ENCODE measurements at places on chromosomes 7 and 10.

DNA sequence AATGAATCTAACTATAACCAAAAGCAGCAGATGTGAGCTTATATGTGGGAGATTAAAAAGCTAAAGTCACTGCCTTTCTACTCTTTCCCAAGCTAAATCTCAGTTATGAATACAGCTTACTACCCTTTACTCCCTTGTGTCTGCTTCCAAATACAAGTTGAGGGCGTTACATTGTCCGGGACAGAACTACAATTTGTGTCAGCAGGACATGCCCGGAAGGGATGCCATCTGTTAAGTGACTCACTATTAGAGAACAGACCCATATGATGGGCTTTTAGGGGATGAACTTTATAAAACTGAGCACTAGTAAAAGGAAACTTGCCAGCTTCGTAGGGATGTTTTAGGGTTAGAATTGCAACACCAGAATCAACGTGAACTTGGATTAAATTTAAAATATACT lies 299.7 kb upstream of the CSTF2T start:
- DNase-seq, result no peak

DNA sequence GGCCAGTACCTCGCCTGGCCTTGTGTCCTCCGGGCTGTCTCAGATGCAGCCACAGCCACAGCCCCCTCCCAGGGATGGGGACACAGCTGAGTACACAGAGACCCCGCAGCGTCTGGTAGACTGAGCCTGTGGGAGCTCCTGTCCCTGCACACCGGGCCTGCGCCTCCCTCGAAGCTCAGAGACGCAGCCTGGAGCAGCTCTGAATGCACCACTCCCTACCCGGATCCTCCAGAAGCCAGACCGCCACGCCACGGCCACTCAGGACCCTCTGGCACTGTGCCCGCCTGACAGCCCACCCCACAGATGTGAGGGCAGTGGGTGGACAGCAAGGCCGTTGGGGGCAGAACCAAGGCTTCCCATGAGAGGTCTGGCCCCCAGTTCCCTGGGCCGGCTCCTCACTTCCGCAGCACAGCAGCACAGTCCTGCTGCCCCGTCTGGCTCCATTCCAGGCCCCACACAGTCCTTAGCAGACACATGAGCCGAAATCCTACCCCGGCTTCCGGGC lies 40.8 kb downstream of the PAPOLB start:
- no peak for DNase-seq

DNA sequence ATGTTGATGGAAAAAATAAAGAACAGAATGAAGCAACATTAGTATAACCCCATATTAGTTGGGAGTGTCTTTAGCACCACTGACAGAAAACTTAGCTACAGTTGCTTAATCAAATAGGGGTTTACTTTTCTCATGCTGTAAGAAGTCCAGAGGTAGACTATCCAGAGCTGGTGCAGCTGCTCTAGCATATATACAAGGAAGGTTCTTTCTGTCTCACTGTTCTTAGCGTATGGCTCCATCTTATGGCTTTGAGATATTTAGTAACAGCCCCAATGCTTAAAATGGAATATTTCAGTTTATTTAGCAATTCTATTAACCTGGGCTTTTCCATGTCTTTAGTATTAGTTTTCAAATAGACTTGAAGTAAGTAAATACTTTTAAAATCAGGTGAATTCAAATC lies 15.2 kb upstream of the WNT2 start:
- DNase-seq, result no peak

- DNase-seq, result no peak
Observed at GRCh38 chr7:106102387-106102966, 9.6 kb downstream of the SYPL1 start.

DNA sequence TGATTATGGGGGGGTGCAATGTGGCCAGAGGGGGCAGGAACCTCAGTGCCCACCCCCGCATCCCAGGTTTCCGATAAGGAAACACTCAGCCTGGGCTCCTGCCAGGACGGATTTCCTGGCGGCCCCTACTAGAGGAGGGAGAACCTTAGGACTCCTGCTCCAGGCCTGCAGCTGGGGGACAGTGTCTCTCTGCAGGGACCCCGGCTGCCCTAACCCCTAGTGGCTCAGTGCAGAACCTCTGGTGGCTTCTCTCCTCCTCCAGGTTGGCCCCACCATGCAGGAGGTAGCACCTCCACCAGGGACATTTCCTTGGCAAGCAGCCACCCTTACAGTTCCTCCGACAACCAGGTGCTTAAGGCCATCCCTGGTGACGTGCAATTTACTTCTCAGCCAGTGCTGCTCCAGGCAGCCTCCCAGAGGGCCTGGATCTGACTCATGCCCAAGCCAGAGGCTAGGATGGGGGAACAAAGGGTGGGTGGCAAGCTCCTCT lies 31.9 kb downstream of the SH2B2 start:
- no peak for DNase-seq

DNA sequence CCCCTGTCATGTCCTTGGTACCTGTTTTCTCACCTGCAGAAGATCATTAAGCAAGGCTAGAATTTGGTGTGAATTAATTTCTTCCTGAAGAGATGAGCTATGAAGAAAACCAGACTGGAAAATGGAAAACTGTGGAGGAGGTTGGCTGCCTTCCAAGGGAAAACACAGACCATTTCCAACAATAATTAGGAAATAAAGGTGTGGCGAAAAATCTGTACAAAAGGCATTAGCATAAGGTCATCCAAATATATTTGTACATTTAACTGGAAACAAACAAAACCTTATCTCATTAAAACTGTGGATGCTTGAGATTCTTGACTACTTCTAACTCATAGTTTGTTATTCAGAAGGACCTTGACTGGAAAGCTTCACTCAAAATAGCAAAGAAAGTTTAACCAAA lies 1.7 kb downstream of the STN1 start:
- no peak for DNase-seq

- DNase-seq, result no peak
Observed at GRCh38 chr10:120406376-120406775, 50.7 kb upstream of the PLPP4 start.

- no peak for DNase-seq
Observed at GRCh38 chr10:7435674-7436073, 24.8 kb upstream of the SFMBT2 start.

GRCh38 chr10:27838361-27838760 lies 92.7 kb upstream of the MKX start:
- no peak for DNase-seq

- DNase-seq, result no peak
Observed at GRCh38 chr7:29639886-29640595, 76.4 kb downstream of the PRR15 start.

DNA sequence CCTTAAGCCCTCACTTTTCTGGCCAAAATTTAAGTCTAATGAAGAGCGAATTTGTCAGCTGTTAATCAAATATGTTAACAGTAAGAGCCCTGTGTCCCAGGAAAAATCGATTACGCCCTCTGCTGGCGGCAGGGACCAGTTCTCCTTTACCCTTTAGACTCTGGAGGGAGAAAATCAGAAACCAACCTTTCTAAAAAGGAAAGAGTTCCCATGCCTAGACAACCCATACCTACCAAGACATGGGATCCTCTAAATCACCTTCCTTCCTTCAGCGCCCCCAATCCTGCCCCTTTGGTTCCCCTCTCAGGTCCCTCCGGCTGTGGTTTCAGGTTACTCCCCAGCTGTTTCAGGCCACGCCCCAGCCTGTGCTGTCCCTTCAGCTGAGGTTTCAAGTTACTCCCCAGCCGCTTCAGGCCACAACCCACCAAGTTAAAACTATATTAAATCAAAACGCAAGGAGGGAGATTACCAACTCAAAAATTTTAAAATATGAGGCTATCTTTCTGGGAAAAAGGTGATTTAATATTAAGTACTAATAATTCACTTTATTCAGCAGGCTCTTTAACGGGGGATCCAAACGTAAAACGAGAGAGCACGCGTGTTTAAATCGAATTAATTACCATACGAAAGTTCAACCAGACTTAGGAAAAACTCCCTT lies 1.4 kb upstream of the AKR1B15 start:
- peak; percentile 48 for DNase-seq

DNA sequence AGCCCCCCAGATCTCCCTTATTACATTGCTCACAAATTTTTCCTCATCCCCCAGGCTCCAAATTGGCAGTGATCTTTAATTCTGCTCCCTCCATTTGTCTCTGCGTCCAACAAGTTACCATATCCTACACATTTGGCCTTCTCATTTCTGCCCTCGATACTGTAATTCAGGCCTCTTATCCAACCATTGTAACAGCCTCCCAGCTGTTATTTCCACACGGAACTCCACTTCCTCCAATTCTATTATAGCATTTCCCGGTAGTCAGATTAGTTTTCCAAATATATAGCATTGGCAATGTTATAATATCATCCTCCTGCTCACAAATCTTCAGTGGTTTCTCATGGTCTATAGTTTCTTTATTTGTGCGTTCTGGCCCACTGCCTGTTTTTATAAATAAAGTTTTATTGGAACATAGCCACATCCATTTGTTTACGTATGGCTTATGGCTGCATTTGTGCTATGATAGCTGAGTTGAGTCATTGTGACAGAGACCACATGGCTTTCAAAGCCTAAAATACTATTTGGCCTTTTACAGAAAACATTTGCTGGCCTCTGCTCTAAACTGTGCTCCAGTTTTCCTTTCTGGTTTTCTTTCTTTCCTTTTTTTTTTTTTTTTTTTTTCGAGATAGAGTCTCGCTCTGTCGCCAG lies 126.5 kb upstream of the ZNF438 start:
- DNase-seq, result no peak

GRCh38 chr10:88788924-88789323 lies 13.6 kb upstream of the LIPM start:
- no peak for DNase-seq

Measured in T-helper 2 cell (primary cell).